ENCODE measurements at places on chromosomes 2 and 18.
A peak's percentile ranks its signal among the peaks of the same experiment; 100 is the strongest.

- DNase-seq = peak; percentile 41
These were observed 33.2 kb upstream of the FOSL2 start for GRCh38 chr2:28359222-28360057.

- no peak for DNase-seq
These were observed 68.3 kb downstream of the ACKR3 start for GRCh38 chr2:236637686-236638569.

DNA sequence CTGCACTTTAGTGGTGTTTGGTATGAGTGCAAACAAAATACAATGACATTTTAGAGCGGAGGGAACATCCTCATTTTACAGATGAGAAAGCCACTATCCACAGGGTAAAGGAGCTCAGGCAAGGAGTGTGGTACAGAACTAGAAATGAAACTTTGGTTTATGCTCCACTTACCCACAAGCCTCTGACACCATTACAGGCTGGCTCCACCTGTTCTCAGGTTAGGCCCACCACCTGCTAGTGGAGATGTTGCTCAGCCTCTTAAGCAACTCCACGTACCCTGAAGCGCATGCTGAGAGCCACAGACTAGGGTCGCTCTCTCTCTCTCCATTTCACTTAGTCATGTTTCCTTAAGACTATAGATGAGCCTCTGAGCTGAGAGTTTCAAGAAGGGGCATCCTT is 130.0 kb downstream of the MBD2 start:
- DNase-seq = no peak

DNA sequence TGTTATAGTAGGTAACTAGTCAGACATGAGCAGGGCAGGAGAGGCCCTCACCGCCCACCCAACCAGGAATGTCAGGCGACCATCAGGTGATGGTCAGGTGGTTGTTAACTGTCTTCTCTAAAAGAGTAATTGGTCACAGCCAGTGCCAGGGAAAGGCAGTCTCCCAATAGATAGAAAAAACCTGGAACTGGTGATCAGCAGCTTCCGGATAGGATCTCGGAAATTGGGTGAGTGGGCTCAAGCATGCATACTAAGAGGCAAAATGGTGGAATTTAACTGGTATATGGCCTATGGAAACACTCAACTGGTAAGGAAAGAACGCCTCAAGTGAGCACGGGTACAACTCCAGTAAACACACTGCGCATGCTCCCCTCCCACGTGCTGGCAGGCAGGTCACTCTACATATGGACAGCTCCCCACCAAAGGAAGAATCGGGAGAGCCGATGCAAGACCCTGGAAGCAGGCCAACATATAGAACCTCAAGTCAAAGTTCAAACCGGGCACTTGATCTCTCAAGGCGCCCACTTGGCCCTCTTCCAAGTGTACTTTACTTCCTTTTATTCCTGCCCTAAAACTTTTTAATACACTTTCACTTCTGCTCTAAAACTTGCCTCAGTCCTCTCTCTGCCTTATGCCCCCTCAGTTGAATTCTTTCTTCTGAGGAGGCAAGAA is 43.5 kb upstream of the TMEM131 start:
- DNase-seq = no peak

GRCh38 chr2:53545604-53546003 is 222.0 kb upstream of the CHAC2 start:
- no peak for DNase-seq

GRCh38 chr2:62202019-62202722 is 6.3 kb downstream of the B3GNT2 start:
- no peak for DNase-seq

DNA sequence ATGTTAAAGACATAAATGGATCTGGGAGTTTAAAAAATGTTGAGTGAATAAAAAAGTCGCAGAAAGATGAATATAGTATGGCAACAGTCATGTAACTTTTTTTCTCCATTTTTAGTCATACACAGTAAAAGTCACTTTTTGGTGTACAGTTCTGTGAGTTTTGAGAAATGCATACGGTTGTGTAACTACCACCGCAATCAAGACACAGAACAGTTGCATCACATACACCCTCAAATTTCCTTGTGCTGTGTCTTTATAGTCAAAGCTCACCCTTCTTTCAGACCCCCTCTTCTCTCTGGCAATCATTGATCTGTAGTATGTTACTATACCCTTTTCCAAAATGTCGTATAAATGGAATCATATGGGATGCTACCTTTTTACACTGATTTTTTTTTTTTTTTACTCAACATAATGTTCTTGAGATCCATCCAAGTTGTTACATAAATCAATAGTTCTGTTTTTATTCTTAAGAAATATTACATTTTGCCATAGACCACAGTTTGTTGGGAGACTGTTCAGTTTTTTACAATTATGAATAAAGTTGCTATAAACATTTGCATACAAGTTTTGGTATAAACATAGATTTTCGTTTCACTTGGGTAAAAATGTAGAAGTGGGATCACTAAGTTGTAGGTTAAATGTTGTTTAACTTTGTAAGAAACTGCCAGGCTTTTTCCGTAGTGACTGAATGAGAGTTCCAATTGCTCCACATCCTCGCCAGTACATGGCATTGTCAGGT is 35.4 kb upstream of the AGFG1 start:
- no peak for DNase-seq

DNA sequence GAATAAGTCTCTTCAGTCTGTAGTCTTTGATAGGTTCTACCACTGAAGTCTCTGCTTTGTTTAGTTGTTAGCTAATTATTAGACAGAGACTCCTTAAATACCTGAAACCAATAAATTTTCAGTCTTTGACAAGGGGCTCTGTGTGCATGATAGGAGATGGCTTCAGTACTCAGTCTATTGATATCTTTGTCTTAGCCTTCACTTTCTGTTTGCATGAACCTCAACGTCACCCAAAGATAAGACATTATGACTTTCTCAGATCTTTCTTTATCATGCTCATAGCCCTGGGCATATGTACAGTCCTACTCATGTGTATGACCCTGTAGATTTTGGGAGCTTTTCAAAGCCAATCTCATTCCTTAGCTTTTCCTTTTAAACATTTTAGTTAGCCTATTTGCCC is 183.5 kb upstream of the GCFC2 start:
- no peak for DNase-seq

DNA sequence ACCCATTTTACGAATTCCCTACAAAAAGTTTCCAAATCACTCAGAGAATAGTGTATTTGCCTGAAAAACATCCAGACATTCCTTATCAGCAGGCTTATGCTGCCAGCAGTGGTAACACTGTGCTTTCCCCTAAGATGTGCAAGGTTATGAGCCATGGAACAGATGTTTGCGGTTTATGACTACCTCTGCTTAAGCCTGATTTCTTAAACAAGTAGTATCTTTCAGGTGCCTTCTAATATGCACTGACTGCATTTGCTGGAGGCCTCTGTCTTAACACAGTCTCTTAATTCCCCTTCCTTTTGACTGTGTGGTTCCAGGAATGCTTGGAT is 54.8 kb downstream of the CDC42EP3 start:
- no peak for DNase-seq

- no peak for DNase-seq
These were observed 16.2 kb downstream of the EML4 start for GRCh38 chr2:42185220-42185921.

DNA sequence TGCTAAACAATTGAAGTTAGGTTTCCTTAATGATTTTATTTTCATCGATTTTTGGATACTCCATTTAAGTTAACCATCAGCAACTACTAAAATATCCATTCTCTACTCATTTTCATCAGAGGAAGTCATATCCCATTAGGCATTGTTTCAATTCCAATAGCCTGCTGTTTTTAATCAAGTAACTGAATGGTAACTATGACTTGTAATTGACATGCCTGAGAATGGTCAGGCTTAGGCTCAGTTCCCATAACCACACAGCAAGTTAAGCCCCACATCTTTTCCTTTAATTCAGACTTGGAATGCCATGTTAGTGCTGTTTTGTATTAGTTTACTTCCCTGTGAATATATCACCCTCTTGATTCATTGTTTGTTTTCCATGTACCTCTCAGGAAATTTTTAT is 398.8 kb downstream of the ARHGAP15 start:
- DNase-seq = no peak

- no peak for DNase-seq
These were observed 338.0 kb upstream of the GYPC start for GRCh38 chr2:126317790-126318431.

DNA sequence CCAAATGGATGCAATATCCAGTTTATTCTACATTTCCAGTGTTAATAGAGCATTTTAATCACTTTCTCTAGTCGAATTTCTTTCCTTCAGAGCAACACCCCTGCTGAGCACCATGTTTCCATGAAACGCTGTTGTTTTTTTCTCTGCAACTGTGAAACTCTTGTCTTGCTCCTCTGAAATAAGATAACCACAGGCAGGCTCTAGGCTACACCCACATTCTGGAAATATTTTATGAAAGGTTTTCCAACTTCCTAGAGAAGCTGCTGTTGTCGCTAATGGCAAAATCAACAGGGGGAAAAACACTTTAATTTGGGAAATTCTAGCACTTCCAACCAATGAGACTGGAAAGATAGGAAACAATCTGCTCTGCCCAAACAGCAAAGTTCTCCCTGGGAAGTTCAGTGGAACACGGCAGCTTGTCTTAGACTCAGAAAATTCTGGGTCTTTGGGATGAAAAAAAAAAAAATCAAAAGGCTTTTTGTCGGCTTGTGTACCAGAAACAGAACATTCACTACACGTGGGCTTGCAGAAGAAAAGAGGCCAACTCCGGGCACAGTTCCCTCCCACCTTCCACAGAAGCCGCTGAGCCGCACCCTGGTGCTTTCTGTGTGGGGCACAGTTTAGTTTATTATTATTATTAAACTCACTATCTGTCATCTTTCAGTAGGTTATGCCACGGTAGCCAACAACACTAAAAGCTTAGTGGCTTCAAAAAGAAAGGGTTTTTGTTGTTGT is 98.7 kb downstream of the MMADHC start:
- no peak for DNase-seq

GRCh38 chr2:173290518-173290917 is 64.2 kb upstream of the CDCA7 start:
- no peak for DNase-seq

- DNase-seq = no peak
These were observed 129.9 kb upstream of the CHST9 start for GRCh38 chr18:27314996-27315395.

GRCh38 chr2:159904127-159904958 is 106.3 kb upstream of the CD302 start:
- DNase-seq = peak; percentile 87

DNA sequence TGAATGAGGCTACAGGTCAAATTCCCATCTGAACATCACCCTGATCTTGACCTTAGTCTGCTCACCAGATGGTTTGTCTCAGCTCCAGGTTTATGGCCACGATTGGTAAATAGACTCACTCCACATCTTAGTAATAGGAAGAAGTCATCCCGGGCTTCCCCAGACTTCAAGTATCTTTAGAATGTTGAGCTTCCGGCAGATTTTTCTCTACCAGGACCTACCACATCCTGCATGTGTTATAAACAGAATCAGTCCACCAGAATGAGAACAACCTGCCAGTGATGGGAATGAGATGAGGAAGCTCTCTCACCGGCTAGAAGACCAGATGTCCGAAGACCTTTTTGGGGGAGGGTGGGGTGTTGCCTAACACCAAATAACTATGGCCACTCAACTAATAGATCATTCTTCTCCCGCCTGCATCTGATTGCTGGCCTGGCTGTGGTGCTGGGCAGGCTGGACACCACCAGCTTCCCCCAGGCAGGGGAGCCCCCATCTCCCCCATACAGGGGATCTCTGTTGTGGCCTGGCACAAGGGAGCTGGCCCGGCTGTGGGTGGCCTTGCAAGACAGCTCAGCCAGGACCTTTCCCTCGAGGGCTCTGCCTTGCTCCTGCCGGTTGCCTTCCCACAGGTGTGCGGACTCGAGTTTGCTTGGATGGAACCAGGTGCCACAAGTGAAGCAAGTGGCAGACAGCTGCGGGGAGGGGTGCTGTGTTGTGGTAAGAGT is 88.5 kb downstream of the SH3RF3 start:
- no peak for DNase-seq

DNA sequence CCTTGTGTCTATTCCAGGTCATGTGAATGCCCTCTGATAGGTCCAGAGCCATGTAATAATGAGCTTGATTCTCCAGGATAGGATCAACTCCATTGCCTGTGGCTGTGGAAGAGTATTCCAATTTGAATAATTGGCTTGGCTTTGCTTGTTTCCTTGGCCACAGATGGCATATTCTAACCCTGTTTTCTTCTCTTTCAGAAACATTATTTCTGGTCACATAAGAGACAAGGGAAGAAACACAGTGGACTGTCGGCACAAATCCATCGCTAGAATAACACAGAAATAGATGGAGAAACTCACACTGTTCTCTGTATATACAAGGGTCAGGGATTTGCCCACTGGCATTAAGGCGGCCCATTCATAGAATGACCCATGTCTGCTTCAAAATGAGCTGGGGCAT is 278.4 kb upstream of the CCDC68 start:
- no peak for DNase-seq

GRCh38 chr18:58257461-58257860 is 213.4 kb downstream of the NEDD4L start:
- no peak for DNase-seq

DNA sequence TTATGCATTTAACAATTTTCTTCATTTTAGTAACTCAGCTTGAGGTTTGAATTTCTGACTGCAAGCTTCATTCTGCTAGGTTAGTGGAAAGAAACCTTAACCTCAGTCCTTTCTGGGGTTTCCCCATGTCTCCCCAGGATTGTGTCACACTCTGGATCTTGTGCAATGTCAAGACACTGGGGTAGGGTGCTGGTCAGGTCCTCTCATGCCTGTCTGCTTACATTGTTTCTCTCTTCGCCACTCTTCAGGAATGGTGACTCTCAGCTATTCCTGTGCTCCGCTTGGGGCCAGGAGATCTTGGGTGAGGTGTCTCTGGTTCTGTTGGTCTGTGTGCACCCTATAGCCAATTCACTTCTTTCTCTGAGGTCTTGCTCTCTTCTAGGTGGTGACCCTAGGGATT is 23.9 kb downstream of the CTLA4 start:
- DNase-seq = no peak

DNA sequence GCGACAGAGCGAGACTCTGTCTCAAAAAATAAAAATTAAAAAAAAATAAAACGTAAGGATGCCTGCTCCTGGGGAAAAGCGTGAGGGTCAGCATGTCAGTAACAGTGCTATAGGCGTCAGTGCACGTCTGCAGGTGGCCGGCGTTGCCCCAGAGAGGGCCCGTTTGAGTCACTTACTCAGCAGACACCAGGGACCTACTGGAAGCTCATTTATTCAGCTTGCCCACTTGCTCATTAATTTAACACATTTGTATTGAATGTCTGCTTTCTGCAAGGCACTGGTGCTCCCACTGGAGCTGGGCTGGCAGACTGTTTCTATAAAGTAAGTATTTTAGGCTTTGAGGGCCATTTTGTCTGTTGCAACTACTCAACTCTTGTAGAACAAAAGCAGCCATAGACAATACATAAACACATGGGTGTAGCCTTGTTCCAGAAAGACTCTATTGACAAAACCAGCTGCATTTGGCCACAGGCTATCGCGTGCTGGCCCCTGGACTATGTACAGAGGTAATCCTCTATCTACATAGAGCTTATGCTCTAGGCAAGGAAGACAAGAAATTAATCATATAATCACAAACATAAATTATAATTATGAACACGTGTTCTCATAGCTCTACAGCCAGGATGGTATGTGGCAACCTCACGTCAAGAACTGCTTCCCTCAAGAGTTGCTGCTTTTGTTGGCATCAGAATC is 73.2 kb downstream of the KLHL29 start:
- no peak for DNase-seq

Measured in activated B cell treated with CpG ODN at 0.5 μM for 24 hours (primary cell).